ENCODE measurements at places on chromosomes 13 and 19.
A peak's percentile ranks its signal among the peaks of the same experiment; 100 is the strongest.

DNA sequence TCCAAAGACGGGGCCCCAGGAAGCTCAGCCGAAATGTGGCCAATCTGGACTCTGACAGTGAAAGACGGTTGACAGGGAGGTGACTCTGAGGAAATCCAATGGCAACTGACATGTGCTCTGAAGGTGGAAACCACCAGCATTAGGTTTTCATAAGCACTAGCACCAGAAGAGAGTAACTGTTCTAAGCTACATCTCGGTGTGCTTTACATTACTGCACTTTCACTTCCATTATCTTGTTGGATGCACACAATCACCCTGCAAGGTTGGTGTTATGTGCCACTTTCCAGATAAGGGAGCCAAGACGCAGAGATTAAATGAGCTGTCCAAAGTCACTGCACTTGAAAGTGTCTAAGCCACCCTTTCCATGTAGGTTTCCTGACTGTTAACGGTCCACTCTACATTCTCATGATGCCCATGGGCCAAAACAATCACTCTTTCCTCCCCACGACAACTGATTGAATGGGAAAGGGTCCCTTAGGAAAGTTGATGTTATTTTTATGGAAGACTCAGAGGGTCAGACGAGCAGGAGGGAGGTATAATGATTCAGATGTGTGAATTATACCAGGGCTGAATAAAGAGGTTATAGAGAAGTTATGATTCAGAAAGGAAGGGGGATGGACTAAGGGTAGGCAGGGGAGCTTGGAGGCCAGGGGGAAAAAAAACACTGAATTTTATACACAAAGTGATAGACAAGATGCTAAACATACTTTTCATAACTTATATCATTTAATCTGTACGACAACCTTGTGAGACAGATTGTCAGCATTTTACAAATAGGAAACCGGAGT lies 52.8 kb downstream of the RUBCNL start:
- no peak for DNase-seq
- no peaks in the 10 kb centered on the region for H3K27me3 ChIP-seq
- H3K36me3 ChIP-seq: peaks cover 4% of the 10 kb centered on the region
- peaks cover 24% of the 10 kb centered on the region for H3K4me1 ChIP-seq

- no peaks in the 10 kb centered on the region for H3K27me3 ChIP-seq
- H3K4me1 ChIP-seq: no peaks in the 10 kb centered on the region
- H3K27ac ChIP-seq: no peak overlapping the region
- H3K4me3 ChIP-seq: no peak overlapping the region
- H3K36me3 ChIP-seq: no peaks in the 10 kb centered on the region
Observed at GRCh38 chr13:47726394-47726793, 274.7 kb downstream of the SUCLA2 start.

GRCh38 chr19:12788042-12788681 lies 3.1 kb upstream of the JUNB start:
- peak overlapping the region; percentile 99 for H3K27ac ChIP-seq
- no peaks in the 10 kb centered on the region for H3K27me3 ChIP-seq
- peak overlapping the region; percentile 26 for H3K4me3 ChIP-seq
- no peak for DNase-seq

DNA sequence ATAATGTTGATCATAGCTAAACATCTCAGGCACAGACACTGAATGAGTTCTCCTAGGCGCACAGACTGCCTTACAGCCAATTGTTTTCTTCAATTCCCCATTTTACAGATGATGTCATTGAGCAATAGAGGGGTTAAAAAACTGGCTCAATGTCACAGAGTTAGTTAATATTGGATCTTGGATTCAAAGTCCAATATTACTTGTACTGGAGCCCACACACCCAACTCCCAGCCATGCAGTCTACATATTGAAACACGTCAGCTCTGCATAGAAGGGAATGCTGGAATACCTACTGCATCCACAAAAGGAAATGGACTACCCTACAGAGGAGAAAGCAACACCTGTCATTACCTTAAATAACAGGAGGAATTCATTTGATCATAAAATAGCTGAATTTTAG lies 76.1 kb upstream of the SLC15A1 start:
- DNase-seq: no peak
- peaks cover 8% of the 10 kb centered on the region for H3K36me3 ChIP-seq
- peaks cover 7% of the 10 kb centered on the region for H3K4me1 ChIP-seq
- no peak overlapping the region for H3K27ac ChIP-seq

GRCh38 chr13:42215578-42216421 lies 56.2 kb upstream of the AKAP11 start:
- H3K27ac ChIP-seq: no peak overlapping the region
- DNase-seq: no peak
- H3K4me1 ChIP-seq: peaks cover 7% of the 10 kb centered on the region
- H3K4me3 ChIP-seq: no peak overlapping the region

DNA sequence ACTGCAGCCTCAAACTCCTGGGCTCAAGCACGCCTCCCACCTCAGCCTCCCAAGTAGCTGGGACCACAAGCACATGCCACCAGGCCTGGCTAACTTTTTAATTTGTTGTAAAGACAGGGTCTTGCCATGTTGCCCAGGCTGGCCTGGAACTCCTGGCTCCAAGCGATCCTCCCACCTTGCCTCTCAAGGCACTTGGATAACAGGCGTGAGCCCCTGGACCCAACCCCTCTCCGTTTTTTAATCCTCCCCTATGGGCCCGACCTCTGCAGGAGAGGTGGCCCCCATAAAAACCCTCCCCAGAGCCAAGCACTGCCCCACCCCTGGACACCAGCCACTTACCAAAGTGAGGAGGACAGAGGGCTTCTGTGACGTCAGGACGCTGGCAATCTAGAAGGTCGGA lies 28.6 kb downstream of the PEPD start:
- no peak overlapping the region for H3K27ac ChIP-seq
- H3K27me3 ChIP-seq: no peaks in the 10 kb centered on the region
- peaks cover 4% of the 10 kb centered on the region for H3K36me3 ChIP-seq
- H3K4me1 ChIP-seq: peaks cover 3% of the 10 kb centered on the region

GRCh38 chr19:799076-799881 lies 2.0 kb downstream of the PTBP1 start:
- peak overlapping the region; percentile 99 for H3K27ac ChIP-seq
- peak overlapping the region; percentile 85 for H3K4me3 ChIP-seq
- H3K4me1 ChIP-seq: peaks cover 49% of the 10 kb centered on the region
- no peaks in the 10 kb centered on the region for H3K27me3 ChIP-seq
- peaks cover 9% of the 10 kb centered on the region for H3K36me3 ChIP-seq

DNA sequence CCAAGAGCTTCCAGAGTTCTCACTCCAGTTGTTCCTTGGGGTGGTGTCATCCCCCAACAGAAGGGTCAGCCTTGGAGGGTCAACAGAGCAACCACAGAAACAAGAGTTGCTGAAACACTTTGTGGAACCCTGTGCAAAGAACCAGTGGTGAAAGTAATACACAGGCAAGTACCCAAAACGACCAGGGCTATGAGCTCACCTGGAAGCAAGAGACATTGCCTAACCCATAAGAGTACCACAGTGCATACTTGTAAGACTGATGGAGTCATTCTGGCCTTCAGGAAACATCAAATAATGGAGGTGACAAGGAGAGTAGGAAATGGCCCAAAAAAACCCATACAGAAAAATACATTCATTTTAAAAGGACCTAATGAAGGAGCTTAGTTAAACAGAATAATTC lies 184.3 kb upstream of the TSC22D1 start:
- H3K27ac ChIP-seq: peak overlapping the region; percentile 70
- H3K4me1 ChIP-seq: peaks cover 65% of the 10 kb centered on the region
- H3K27me3 ChIP-seq: no peaks in the 10 kb centered on the region
- DNase-seq: no peak

DNA sequence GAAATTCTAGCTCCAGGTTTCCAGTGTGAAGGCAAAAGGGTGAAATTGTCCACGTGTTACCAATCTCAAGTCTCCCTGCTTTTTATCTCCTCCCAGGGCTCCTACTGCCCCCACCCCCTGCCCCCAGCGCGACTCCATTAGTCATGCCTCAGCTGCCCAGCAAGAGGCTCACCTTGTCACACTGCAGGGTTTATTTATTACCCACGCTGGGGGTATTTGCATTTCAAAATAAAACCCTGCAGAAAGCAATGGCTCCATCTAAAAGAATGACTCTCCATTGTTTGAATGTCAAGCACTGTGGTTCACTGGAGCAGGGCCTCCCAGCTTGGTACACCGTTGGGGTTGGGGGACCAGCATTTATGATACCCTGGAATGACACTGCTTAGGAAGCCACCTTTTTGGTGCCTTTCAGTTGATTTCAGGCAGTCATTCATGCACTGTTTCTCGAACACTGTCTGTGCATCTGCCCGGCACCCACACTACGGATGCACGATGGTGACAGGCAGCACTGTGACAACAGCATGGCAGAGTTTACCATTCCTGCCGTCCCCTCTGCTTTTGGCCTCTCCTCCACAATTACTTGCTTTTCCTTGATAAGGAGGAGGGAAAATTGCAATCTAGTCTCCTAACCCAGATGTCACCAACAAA lies 9.9 kb upstream of the POP4 start:
- peaks cover 74% of the 10 kb centered on the region for H3K27me3 ChIP-seq
- no peak for DNase-seq
- H3K36me3 ChIP-seq: no peaks in the 10 kb centered on the region
- H3K4me3 ChIP-seq: no peak overlapping the region

DNA sequence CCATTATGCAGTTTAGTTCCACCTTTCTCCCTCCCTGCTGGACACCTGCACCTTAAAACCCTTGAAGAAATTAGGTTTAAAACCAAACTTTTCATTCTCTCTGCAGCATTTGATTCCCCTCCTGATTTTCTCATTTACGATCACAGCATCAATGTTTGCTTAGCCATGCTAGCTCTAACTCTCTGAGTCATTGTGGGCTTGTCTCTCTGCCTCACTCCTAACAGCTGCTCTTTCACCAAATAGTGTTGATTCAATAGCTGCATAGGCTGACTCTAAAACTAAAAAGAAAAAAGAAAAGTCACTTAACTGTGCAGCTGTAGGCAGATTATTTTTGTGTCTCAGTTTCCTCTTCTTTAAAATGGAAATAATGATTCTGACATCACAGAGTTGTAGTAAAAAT lies 1124.9 kb downstream of the DIAPH3 start:
- DNase-seq: no peak
- H3K27ac ChIP-seq: no peak overlapping the region
- no peaks in the 10 kb centered on the region for H3K36me3 ChIP-seq
- peaks cover 1% of the 10 kb centered on the region for H3K4me1 ChIP-seq

- DNase-seq: no peak
- H3K4me1 ChIP-seq: peaks cover 9% of the 10 kb centered on the region
- H3K36me3 ChIP-seq: peaks cover 3% of the 10 kb centered on the region
- H3K4me3 ChIP-seq: no peak overlapping the region
- H3K27me3 ChIP-seq: no peaks in the 10 kb centered on the region
Observed at GRCh38 chr13:103866048-103866447, 799.8 kb upstream of the SLC10A2 start.

DNA sequence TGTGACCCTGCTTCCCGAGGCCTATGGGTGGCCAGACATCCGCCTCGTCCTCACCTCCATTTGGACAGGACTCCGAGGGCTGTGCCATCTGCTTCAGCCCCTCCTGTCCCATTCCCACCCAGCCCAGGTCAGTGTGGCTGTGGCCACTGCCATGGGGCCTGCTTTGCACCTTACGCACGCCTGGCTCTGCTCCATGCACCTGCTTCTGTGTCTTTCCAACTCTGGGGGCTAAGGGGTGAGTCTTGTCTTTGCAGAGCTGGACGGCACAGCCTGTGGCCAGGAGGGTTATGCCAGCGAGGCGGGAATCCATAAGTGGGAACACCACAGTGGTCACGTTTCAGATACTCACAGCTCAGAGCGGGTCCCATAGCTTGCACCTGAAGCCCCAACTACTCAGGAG lies 5.2 kb upstream of the ZNF554 start:
- no peaks in the 10 kb centered on the region for H3K36me3 ChIP-seq
- H3K4me1 ChIP-seq: no peaks in the 10 kb centered on the region
- H3K27ac ChIP-seq: no peak overlapping the region

DNA sequence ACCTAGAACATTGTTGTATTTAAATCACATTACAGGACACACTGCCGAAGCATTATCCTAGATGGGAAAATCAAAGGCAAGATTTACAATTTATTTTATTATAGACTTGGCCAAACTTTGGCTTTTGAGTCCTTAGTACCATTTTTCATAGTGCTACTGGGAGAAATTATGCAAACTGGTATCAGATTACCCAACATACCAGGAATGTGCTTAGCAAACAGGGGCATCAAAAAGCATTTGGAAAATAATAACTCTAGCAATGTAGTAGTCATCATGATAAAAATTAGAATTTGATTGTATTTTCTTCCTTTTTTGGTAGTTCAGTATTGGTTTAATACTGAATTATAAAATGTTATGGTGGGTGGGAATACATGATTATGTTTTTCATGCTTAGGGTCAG lies 34.0 kb downstream of the GPC6 start:
- no peak overlapping the region for H3K4me3 ChIP-seq
- DNase-seq: no peak
- peaks cover 3% of the 10 kb centered on the region for H3K36me3 ChIP-seq
- no peak overlapping the region for H3K27ac ChIP-seq

Measured in mesothelial cell of epicardium (in vitro differentiated cells).